Pulmonary artery endothelial cell (primary cell): ENCODE measurements at places on chromosomes 13 and 19.

GRCh38 chr13:110138700-110139036 is 168.3 kb downstream of the COL4A1 start:
- DNase-seq, result no peak

- DNase-seq, result no peak
Observed at GRCh38 chr19:44303976-44304568, 753 bp downstream of the ZNF235 start.

GRCh38 chr19:46759206-46759605 is 13.0 kb upstream of the STRN4 start:
- DNase-seq, result no peak

DNA sequence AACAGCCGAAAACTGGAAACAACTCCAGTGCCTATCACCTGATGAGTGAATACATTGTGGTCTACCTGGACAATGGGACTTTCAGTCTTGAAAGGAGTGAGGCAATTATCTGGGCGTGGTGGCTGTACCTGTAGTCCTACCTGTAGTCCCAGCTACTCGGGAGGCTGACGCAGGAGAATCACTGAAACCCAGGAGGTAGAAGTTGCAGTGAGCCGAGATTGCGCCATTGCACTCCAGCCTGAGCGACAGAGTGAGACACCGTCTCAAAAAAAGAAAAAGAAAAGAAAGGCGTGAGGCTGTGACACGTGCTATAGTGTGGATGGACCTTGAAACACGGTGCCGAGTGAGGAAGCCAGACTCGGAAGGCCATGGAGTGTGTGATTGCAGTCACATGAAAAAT is 4.1 kb upstream of the NTN5 start:
- no peak for DNase-seq

DNA sequence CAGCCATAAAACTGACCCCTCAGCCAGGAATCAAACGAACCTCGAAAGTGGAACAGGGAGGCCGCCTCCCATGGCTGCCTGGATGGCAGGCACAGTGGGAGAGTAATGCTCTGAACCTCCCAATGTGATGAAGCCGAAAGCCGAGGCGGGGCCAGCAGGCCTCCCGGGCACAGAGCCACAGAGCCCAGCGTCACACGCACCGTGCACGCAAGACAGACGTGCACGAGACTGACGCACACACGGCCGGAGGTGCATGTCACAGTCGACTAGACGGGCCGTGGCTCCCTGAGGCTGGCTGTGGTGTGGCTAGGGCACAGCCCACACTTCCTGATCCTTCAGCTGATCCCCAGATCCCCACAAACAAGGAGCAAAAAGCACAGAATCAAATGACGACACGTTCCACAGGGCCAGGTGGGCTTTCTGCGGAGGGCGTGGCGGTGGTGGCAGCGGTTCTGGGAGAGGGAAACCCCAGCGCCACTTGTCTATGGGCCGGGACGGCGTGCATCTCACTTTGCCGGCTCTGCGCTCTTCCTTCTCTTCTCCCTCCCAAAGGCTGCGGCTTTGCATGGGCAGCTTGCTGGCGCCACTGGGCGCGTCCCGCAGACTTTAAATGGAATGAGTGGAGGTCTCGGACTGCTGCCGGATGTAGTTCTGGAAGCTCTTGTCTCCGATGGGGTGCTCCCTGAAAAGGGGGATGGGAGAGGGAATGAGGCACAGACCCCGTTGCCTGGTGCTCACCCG is 5.0 kb upstream of the C13orf46 start:
- DNase-seq, result no peak

GRCh38 chr19:6263735-6264444 is 15.9 kb downstream of the MLLT1 start:
- DNase-seq, result no peak

DNA sequence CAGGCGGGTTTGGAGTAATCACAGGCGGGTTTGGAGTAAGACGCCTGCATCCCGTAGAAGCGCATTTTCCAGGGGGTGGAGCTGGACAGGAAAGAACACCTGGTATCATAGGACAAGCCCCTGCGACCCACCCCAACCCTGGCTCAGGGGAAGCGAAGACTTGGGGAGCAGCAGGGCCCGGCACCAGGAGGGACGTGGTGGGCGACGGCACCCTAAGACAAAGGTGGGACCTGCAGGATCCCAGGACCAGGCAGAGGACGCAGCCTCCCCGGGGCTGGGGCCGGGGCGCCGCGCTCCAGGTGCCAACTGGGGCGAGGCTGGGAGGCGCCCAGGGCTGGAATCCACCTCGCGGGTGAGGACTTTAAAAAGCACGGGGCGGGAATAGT is 520 bp downstream of the ZNF600 start:
- no peak for DNase-seq

- peak; percentile 13 for DNase-seq
Observed at GRCh38 chr13:99176309-99177276, 24.1 kb upstream of the UBAC2 start.

- DNase-seq, result no peak
Observed at GRCh38 chr19:8569066-8569771, 8.0 kb downstream of the MYO1F start.

DNA sequence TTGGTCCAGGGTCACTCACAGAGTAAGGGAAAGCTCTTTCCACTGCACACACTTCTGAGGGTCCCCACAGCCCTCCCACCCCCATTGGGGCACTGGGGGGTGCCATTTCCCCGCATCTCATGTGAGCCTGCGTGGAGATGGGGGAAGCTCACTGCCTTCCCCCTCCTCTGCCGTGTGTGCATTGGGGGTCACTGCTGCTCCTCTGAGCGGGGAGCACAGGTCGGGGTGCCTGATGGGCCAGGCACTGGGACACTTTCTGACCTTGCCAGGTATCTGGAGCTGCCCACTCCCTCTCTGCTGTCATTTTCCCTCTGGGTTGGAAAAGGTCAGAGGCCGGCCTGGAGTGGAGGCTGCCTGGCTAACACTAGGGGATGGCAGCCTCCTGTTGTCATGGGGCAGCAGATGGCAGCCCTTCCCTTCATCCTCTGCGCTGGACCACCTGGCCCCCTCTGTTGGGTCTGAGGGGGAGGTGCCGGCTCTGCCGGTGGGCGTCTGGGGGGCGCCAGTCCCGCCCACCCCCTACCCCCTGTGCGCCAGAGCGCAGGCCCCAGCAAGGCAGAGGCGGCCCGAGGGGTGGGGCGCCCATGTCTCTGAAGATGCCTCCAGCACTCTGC is 9.1 kb downstream of the SSBP4 start:
- DNase-seq, result no peak

DNA sequence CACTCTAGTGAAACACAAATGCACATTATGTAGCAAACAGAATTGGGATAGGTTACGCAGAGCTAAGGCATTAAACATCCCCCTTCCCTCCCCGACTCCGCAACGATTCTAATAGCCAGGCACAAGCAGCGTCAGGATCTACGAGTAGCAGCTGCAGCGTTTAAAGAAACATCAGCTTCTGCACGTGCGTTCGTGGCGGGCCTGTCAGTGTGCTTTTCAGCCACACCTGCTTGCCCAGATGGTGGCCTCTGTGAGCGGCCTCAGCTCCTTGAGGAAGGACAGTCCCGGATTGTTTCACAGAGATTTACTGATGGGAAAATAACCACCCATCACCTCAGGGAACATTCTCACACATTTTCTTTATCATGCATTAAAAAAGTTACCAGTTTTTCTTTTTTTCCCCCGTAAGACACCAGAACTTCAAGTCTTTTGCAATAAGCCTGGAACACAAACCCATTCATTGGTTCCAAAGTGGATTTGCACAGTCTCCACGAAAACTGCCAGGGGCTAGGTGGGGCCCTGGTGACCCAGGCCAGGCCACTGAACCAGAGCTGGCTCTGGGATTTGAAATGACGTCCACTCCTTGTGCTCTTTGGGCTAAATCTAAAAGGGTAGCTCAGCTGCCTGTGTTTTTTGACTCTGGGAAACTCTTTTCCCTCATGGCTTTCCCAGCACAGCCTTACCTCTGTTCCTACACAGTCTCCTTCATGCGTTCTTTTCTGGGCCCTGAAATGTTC is 325.5 kb downstream of the KCNRG start:
- no peak for DNase-seq

DNA sequence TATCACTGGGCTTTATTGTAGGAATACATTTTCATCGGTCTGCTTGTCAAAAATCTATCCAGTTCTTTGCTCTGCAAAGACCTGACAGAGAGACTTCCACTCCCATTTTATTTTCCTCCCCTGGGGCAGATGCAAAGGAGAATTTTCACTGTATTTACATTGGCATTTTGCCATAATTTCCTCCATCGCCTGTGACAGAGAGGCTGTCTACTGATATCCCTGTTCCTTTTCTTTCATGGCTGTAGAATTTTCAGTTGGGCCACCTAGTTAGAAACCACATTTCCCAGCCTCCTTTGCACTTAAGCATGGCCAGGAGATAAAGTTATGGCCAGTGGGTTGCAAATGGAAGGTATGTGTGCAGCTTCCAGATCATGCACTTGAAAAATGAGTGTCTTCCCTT is 89.3 kb downstream of the NUFIP1 start:
- DNase-seq, result no peak

GRCh38 chr19:15463861-15464371 is 428 bp downstream of the RASAL3 start:
- DNase-seq, result no peak

DNA sequence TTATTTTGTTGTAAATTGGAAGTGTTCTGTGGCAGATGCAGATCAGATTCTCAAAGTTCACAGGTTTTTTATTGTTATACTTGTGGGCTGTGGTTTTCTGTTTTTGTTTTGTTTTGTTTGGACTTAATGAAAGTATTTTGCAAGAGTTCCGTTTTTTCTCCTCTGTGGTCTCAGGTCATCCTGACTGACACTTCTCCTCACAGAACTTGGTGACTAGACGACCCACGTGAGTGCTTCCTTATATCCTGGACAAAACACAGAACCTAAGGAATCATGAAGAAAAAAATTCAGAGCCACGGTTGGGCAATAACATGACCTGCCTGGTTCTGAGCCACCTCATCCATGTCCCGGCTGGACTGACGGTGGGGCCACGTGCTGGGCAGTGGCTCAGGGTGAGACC is 2.5 kb upstream of the RFPL4AL1 start:
- no peak for DNase-seq

DNA sequence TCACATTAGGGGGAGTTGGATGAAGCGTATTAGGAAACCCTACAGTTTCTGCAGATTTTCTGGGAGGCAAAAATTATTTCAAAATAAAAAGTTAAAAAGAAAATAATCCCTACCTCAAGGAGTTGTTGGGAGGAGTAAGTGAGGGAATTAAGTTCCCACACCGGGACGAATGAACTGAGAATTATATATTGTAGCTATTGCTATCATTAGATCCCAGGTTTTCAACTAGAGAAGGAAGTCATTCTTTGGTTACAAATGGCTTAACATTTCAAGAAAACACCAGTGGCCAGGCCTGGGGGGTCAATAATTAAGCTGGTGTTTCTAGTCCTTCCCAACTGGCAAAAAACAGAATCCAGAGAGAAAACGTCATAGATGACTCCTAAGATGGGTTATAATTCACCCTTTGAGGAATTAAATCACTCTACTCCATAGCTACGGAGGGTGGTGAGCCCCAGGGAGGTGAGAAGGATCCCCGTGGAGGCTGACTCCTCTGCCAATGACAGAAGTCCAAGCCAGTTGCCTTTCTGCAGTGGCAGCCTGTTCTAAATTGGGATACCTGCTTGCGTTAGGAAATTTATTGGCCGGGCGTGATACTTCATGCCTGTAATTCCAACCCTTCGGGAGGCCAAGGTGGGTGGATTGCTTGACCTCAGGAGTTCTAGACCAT is 1.2 kb upstream of the MYDGF start:
- no peak for DNase-seq

- DNase-seq, result no peak
Observed at GRCh38 chr13:112964971-112965492, 4.0 kb upstream of the MCF2L start.

- DNase-seq, result no peak
Observed at GRCh38 chr13:29118471-29118870, 298.3 kb downstream of the MTUS2 start.

DNA sequence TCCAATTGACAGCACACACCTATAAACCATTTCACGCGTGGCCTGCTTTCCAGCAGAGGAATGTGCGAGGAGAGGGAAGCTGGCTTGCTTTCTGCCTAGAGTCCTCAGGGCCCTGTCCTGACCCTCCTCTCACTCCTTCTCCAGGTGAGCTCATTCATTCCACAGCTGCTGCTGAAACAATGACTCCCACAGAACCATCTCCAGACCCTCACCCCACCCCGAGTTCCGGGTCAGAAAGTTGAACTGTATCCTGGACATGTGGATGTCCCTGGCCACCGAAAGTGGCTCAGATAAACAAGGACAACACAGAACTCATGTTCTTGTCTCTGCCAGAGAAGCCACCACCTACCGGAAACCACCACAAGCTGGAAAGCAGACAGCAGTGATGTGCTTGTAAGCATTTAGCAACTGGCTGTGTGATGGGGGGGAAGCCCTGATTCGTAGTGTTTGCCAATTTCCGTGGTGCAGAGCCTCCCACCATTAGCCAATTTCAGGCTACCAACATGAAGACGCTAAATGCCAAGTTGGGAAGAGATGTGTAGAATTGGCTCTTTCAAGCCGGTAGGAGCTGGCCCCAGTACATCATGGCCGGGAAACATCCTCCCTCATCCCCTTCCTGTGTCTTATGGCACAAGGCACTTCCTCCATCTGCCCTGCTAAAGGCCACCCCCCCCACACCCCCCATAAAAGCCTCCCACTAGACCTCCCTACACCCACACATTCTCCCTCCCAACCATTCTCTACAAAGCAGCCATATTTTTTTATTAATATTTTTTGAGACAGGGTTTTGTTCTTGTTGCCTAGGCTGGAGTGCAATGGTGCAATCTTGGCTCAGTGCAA is 5.0 kb downstream of the SYCE2 start:
- no peak for DNase-seq

DNA sequence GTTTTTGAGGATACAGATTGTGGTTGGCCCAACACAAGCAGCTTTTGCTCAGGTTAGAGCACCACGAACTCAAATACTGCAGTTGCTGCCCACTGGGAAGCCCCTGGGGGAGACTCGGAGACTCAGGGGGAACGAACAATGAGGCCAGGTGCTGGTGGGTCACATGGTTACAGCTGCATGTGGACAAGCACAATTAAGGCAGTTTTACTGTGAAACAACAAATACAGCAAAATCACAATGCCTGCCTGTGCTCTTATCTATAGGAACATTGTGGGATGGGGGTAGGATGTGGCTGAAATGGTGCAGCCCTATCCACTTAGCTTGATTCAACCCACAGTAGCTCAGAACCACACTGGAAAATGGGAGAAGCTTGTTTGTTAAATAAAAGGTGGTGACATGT is 119.7 kb upstream of the SPATA13 start:
- no peak for DNase-seq

GRCh38 chr13:87497426-87497825 is 173.7 kb upstream of the SLITRK5 start:
- no peak for DNase-seq
